Stimulated activated CD8-positive, alpha-beta memory T cell treated with anti-CD3 and anti-CD28 coated beads, Interleukin-7, amount 100 ng/mL, for 48 hours (primary cell): ENCODE measurements at places on chromosomes 6 and 20.

DNA sequence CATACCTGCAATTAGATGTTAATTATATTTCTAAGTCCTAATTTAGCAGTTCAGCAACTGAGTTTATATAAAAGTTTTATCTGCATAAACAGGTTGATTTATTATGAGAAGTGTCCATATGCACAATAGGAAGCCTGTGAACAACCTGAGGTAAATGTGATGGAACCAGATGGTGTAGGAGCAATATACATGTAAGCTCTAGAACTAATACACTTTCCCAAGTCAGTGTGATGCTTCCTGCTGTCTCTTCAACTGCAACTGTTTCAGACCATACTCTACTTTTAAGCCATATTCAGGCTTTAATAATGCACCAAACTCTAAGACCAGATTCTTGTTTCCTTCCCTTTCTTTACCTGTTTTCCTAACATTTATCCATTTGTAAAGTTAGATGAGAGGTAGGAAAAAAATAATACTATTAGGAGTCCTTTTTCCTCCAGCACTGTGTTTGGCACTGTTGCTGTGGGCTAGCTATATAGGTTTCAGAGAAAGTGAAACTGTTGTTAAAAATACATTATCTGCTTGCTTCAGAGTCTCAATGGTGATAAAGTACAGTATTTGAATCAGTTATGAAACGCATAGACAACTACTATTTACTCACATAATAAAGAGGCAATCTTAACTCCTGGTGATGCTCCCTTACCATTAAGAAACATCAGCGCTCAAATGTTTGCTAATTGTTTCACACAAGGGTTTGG lies 1009.3 kb downstream of the GRIK2 start:
- DNase-seq = no peak

GRCh38 chr6:150263765-150264404 lies 104.9 kb upstream of the IYD start:
- no peak for DNase-seq

- DNase-seq = no peak
Measured at GRCh38 chr20:44736170-44737021, 9.3 kb upstream of the KCNK15 start.

GRCh38 chr20:40493071-40493470 lies 196.0 kb downstream of the MAFB start:
- DNase-seq = no peak

GRCh38 chr20:37137547-37137946 lies 41.6 kb upstream of the RPN2 start:
- DNase-seq = no peak

DNA sequence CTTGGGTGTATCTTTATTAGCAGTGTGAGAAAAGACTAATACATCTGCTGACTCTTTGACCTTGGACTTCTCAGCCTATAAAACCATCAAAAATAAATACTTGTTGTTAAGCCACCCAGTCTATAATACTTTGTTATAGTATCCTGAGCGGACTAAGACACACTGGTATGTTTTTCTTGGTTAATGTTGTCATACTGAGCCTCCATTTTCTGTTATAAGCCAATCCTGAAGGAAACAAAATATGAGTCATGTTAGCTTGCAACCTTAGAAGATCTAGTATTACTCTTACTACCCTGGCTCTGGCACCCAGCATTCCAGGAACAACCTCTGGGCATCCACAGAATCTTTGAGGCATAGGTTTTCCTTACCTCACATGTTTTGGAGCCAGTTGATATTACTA lies 307.2 kb downstream of the FRK start:
- no peak for DNase-seq

- no peak for DNase-seq
Measured at GRCh38 chr6:77010931-77011542, 452.3 kb downstream of the HTR1B start.

DNA sequence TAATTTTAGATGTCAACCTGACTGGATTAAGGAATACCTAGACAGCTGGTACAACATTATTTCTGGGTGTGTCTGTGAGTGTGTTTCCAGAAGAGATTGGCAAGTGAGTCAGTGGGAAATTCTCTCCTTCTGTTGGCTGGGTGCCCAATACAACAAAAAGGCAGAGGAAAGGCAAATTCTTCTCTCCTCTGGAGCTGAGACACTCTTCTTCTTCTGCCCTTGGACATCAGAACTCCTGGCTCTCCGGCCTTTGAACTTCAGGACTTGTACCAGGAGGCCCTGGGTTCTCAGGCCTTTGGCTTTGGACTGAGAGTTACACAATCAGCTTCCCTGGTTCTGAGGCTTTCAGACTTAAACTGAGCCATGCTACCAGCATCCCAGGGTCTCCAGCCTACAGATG lies 7.8 kb upstream of the BTN3A1 start:
- DNase-seq = no peak

- DNase-seq = no peak
Measured at GRCh38 chr6:3183066-3183465, 25.7 kb upstream of the TUBB2A start.

- no peak for DNase-seq
Measured at GRCh38 chr6:119669221-119669620, 319.7 kb upstream of the MAN1A1 start.

DNA sequence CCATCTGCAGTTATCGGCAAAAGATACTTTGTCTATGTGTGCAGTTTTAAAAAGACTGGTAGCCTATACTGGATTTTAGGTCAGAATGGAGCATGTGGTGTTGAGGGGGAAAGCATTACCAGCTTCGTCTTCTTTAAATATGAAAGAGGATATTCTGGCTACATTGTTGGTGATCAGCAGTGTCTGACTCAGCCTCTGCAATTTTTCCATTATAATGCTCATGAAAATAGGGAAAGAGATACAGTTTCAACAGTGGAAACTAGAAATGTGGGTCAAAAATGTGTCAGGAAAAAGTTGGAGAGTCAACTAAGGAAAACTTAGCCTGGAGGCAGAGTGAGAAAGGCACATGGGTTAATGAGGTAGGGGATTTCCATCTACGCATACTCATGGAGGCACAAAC lies 45.2 kb downstream of the HDGFL1 start:
- no peak for DNase-seq

- no peak for DNase-seq
Measured at GRCh38 chr6:17635568-17635967, 35.5 kb downstream of the FAM8A1 start.

GRCh38 chr6:56528412-56528841 lies 114.3 kb downstream of the DST start:
- no peak for DNase-seq
